ENCODE measurements at places on chromosomes 3 and 15. TPM values are rescaled to one million over a fixed set of nuclear protein-coding genes. Genes with fewer than 3 reads are reported as not detected.

The TICRR gene
- total RNA-seq, result 0.15 TPM

DNA sequence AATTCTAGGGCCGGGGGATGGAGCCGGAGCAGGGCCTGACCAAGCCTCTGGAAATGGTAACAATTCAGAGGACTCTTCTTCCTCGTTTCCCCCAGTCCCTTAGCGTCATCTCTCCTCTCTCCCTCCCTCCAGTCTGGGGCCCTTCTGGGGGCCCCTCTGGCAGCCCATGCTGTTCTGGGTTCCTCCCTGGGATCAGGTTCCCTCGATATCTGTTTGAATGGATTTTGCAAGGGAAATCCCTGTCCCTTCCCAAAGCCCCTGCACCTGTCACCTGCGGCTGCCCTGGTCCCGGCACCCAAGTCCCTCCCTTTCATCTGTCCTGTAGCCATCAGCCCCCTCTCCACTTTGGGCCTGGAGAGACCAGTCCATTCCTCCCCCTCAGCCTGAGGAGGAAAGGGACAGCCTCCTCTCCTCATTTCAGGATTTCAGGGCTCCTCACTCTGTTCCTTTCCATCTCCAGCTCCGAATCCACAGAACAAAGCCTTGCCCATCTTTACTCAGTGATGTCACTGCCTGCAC lies 1.7 kb upstream of the PLCB2 start:
- DNase-seq, result no peak

DNA sequence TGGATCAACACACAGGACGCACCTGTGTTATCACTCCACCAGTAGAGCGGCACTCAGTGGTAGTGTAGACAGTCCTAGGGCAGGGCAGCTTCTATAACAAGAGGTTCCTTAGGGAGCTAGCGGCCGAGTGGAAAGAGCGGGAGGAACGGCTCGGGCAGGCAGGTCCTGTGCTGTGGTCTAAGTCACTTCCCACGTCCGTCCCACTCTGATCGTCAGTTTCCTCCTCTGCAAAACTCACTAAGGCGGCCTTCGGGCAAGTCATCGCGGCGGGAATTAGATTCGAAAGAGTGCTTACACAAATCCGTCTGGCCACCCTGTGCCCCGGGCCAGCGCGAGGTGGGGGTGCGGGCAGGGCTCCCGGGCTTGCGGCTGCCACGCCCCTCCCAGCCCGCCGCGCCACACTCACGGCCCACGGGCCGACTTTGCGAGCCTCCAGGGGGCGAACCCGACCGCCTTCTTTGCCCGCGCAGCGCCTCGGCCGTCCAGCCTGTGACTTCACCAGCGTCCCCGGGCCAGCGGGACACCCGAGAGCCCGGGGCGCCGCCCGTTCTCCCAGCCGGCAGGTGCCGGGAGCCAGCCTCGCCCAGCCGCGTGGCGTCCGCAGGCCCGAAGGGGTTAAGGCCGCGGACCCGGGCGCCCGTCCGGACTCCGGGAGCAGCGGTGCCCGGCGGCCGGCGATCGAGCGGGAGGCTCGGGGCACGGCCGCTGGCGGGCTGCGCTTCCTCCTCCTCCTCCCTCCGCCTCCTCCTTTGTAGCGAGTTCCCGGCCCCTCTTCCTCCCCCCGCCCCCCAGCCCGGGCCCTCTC lies 416 bp upstream of the CORO2B start:
- DNase-seq, result peak; percentile 88

DNA sequence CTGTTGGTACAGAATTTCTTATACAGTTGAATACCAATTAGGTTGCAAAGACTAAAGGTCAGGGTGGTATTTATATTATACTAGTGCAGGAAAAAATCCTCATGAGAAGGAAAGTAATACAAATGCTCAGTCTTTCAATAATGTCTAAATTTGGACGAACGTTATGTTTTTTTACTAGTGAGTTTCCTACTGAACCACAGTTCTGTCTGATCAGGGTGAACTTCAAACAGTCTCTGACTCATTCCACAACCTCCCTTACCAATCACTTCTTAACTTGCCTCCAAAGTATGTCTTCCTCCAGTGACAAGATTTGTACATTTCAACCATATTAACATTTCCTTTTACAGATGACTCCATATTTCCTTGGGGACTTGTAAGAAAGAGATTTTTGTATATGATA lies 3.4 kb downstream of the TMEM212 start:
- no peak for DNase-seq

DNA sequence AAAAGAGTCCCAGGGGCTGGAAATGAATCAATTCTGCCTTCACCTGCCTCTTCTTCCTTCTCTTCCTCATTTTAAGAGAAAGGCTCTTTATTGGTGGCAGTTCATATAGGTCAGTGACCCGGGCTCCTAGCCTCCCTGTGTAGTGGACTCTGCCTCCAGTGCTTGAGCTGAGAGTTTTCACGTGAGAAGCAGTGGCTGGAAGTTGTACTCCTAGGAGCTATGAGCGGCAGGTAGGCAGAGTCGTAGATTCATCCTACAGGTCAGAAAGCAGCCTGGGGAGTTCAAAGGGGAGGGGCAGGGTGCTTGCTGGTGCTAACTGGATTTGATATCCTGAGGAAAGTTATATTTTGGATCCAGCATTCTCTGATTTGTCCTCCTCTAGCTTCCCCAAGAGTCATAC lies 101.1 kb downstream of the RPLP1 start:
- DNase-seq, result no peak
